ENCODE measurements at places on chromosomes 12 and 14. TPM values are rescaled to one million over a fixed set of nuclear protein-coding genes. Genes with fewer than 3 reads are reported as not detected.

HSP90B1 gene
- 347 TPM for total RNA-seq

ESR2 gene
- not detected for total RNA-seq

RPL10L gene
- not detected for total RNA-seq

OAS1 gene
- 4.7 TPM for total RNA-seq

SLC25A47 gene
- not detected for total RNA-seq

MIP gene
- not detected for total RNA-seq

NRL gene
- total RNA-seq, result 0.72 TPM

DEPDC4 gene
- total RNA-seq, result 2.4 TPM

ZC3H14 gene
- total RNA-seq, result 97.1 TPM

PPP4R4 gene
- total RNA-seq, result 0.43 TPM

TBX3 gene
- 24.7 TPM for total RNA-seq

IFI27 gene
- 43.2 TPM for total RNA-seq

KRT3 gene
- not detected for total RNA-seq

PABPN1 gene
- 64.4 TPM for total RNA-seq

FGFR1OP2 gene
- 44.0 TPM for total RNA-seq

CLMN gene
- 0.14 TPM for total RNA-seq

P2RX7 gene
- 2.8 TPM for total RNA-seq

ATXN7L3B gene
- 26.8 TPM for total RNA-seq

DCTN2 gene
- total RNA-seq, result 107 TPM

ALX1 gene
- total RNA-seq, result not detected

ASIC1 gene
- 0.72 TPM for total RNA-seq

NID2 gene
- total RNA-seq, result 237 TPM

DLGAP5 gene
- total RNA-seq, result 41.8 TPM

GDF3 gene
- total RNA-seq, result not detected

HIP1R gene
- 9.6 TPM for total RNA-seq

PRPF40B gene
- 11.2 TPM for total RNA-seq

TSHR gene
- total RNA-seq, result not detected

SPIC gene
- not detected for total RNA-seq

IL23A gene
- not detected for total RNA-seq

PKP2 gene
- 3.7 TPM for total RNA-seq

PYM1 gene
- 33.9 TPM for total RNA-seq

SIVA1 gene
- 59.5 TPM for total RNA-seq

KRT83 gene
- not detected for total RNA-seq

PTPRR gene
- total RNA-seq, result 1.1 TPM

ALDH2 gene
- total RNA-seq, result 98.5 TPM

CLEC9A gene
- total RNA-seq, result not detected

LBHD2 gene
- total RNA-seq, result not detected

OVCH1 gene
- total RNA-seq, result not detected

SERPINA10 gene
- total RNA-seq, result not detected

C12orf60 gene
- 0.86 TPM for total RNA-seq

TAS2R8 gene
- total RNA-seq, result not detected

LRRK2 gene
- total RNA-seq, result 1.1 TPM

FOXA1 gene
- total RNA-seq, result not detected

TMEM132C gene
- total RNA-seq, result not detected

BMP4 gene
- 18.9 TPM for total RNA-seq

C1QL4 gene
- total RNA-seq, result under 0.01 TPM

CFAP54 gene
- total RNA-seq, result 4.6 TPM
